COR-L47 (cell line): ENCODE measurements at places on chromosomes 2 and 18.

- no peak for DNase-seq
These were observed 116.4 kb upstream of the PPP1CB start for GRCh38 chr2:28635191-28635611.

DNA sequence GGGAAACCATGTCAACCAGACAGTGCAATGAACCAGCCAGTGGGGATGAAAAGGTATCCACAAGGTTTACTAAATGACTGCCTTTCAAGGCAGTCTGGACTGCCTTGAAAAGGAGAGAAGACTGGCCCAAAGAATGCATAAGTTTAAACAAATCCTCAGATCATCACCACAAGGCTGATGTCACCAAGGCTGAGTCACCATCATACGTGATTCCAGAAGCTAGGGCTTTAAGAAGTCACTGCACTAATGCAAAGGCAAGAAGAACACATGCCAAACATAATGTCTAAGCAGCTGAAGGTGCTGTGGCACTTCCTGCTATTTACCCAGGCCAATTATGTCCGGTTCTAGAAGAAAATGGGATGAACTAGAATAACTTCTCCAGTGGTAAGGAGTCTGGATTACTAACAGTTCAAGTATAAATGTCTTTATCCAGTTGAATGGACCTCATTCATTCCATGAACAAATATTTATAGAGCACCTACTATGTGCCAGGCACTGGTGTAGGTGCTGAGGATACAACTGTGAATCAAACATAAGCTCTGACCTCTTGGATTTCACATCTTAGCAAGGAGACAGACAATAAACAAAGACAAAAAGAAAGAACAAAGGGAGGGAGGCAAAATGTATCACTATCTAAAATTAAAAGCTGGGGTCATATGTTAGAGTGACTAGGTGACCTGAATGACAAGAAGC, 37.6 kb upstream of the ONECUT2 start:
- no peak for DNase-seq

- DNase-seq: no peak
These were observed 1.3 kb upstream of the ODC1 start for GRCh38 chr2:10449486-10449831.

- DNase-seq: no peak
These were observed 511 bp downstream of the MOB4 start for GRCh38 chr2:197516393-197516761.

DNA sequence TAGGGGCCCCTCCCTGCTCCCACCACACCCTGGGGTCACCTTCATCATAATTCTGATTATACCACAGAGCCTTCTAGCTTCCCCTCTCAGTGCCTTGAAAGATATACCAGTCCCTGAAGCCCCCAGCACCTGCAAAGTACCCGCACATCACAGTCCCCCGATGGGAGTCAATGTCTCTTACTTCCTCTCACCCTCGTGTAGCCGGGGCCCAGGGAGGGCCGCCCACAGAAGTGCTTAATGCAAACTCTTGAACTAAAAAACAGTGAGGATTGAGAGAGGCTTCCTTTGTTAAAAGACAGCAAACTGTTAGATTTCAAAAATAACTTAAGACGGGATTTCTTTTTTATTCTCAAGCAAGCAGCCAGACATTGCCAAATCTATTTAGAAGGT, 76.5 kb downstream of the SFXN5 start:
- DNase-seq: no peak

DNA sequence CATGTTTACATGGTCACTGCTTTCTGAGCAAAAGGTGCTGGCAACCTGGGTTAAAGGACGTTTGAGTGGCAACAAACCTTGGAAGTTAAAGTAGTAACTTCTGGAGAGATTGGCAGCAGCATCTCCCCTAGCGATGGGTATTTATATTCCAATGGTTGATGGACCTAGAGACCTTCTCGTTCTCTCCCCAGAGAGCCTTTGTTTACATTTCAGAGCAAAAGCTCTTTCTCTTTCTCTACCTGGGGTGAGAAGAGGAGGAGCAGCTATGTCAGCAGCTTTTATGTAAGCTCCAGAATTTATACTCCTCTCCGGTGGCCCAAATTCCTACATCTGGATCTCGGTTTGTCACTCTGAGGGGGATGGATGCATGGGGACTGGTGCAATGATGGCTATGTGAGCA, 213.7 kb upstream of the ARL4C start:
- DNase-seq: no peak

DNA sequence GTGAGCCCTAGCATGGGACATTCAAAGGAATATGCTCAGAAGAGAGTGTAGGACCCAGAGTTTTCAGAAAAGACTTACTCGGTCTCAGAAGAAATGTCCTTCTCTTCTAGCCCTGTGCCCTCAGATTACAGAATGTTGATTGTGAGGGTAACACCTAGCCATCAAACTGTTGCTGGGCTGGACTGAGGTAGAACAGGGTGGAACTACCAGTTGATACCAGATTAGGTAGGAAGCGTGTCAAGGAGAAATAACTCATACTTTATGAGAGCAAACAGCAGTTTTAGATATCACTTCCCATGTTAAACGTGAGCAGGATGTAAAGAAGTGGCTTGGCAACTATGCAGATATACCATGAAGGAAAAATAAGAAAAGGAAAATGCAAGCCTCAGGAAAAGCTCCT, 22.8 kb downstream of the PLEKHB2 start:
- DNase-seq: no peak

- no peak for DNase-seq
These were observed 62.8 kb downstream of the DTNA start for GRCh38 chr18:34772887-34773286.

GRCh38 chr2:55422876-55423665, 3.4 kb upstream of the CCDC88A start:
- DNase-seq: no peak

GRCh38 chr2:157267476-157267875, 10.0 kb downstream of the GALNT5 start:
- DNase-seq: no peak

DNA sequence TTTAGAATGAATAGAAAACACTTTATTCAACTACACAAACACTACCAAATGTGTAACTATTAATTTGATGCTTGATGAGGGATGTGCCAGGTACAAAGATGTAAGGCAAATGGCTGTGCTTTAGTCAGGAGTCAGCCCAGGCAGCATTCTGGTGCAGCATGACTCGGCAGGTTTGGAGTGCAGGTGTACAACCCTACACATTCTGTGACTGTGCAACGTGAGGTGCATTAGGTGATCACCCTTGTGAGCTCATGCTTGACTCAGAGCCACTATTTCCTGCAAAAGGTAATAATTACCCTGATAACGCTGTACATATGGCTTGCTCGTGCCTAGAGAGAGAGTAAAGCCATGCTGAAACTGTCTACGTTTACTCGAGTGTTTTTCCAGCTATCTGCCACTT, 288.7 kb upstream of the DSEL start:
- no peak for DNase-seq

GRCh38 chr2:214542866-214543265, 132.0 kb downstream of the VWC2L start:
- no peak for DNase-seq

- no peak for DNase-seq
These were observed 657.2 kb downstream of the IRS1 start for GRCh38 chr2:226142463-226142862.
